ENCODE measurements at places on chromosomes 5 and 9.
A peak's percentile ranks its signal among the peaks of the same experiment; 100 is the strongest.

DNA sequence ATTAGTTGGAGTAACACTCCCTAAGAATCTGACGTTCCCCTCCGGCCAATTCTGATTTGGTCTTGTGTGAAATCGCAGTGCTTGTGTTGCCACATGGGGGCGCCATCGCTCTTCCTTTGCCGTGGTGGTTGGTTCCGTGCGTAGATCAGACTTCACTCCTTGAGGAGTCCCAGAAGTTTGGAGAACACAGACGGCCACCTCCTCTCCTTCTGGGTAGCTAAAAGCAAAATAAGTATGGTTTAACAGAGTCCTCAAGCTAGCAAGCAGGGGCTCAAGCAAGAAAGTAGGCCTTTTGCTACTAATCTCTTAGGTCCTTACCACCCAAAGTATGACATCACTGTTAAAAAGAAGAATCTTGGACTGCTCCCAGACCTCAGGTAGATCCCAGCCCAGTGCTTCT is 59.5 kb downstream of the HSPA4 start:
- peak; percentile 44 for DNase-seq

DNA sequence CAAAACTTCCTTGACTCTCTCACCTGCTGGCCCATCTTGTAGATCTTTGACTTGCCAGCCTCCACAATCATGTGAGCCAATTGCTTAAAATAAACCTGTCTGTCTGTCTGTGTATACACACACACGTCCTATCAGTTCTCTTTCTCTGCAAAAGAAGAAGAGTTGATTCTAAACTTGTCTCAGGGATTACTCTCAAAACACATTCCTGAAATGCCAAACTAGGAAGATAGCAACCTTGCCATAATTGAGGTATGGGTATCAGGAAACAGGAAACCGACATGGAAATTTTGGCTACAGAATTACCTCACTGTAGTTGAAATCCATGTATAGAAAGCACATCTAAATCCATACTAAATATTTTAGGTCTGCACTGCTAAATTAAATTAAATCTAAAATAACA is 483.4 kb downstream of the PLK2 start:
- DNase-seq = no peak

DNA sequence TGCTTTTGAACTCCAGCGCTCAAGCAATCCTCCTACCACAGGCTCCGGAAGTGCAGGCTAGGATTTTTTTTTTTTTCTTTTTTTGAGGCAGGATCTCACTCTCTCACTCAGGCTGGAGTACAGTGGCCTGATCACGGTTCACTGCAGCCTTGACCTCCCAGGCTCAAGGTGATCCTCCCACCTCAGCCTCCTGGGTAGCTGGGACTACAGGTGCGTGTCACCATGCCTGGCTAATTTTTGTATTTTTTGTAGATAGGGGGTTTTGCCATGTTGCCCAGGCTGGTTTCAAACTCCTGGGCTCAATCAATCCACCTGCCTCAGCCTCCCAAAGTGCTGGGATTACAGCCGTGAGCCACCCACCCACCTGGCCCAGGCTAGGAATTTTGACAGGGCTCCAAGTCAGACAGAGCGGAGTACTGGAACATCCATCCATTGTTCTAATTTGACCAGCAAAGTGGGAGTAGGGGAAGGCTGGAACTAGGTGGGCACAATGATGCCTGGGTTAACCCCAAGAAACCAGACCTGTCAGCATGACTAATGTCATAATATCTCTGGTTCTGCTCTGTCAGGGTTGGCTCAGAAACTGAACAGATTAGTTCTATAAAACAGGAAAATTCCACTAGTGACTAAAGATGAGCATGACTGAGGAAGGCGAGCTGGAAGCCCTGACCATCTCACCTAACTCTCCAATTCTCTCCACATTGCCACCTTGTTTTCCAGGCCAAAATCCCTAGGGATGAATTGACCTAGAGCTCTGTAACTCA is 9.2 kb downstream of the ZBTB5 start:
- no peak for DNase-seq

DNA sequence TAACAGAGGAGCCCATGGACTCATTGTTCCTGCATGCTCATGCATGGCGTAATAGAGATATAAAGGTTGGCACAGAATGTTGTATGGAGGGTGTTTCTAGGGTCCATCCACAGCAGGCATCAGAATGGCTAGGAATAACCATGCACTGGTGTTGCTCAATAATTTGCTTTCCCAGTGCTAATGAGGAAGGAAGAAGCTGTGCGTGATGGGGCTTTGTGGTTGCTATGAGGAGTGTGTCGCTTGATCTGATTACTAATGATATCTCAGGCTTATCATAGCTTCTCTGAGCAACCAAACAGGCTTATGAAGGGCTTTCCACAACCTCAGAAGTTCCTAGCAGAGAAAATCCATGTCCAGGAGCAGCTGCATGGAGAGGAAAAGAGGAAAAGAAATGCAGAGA is 151.3 kb upstream of the TRPC7 start:
- no peak for DNase-seq

GRCh38 chr9:110126986-110127864 is 80.7 kb downstream of the C9orf152 start:
- no peak for DNase-seq

DNA sequence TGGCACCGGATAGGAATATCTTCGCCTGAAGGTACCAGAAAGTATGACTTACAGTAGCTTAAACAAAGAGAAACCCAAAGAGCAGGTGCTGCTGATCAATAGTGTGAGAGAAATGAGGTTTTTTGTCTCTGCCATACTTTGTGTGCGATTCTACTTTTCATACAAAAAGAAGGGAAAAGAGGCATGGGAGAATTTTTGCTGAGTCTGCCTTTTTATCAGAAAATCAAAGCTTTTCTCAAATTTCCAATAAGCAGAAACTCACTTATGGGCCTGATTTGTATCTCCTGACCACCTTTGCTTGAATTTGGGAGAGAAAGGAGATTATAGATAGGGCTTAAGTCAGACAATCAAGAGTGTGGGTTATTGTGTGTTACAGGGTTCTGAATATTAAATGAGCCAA is 65.5 kb upstream of the TAF11L2 start:
- DNase-seq = no peak

- no peak for DNase-seq
These were observed 20.2 kb downstream of the GRAMD2B start for GRCh38 chr5:126443374-126443851.
